ENCODE measurements at places on chromosomes 7 and 10.

DNA sequence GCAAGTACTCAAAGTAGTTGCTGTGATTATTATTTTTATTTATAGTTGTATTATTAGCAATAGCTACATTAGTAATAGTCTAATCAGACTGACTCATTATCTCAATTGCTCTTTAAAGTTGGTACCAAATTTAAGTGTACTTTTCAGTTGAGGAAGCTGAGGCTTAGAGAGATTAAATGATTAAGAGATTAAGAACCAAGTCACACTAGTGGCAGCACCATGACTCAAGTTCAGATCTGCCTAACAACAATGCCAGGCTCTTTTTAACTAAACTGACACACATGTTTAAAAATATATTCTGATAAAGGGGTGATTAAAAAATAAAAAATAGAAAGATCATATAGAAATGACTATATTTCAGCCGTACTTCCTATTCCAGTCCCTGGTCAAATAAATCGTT, 42.0 kb downstream of the FZD1 start:
- DNase-seq, result no peak

- no peak for DNase-seq
Observed at GRCh38 chr7:16268821-16269768, 152.2 kb downstream of the CRPPA start.

GRCh38 chr10:32142646-32143045, 86.4 kb upstream of the KIF5B start:
- no peak for DNase-seq

- DNase-seq, result no peak
Observed at GRCh38 chr7:77778535-77778934, 19.7 kb downstream of the TMEM60 start.

- no peak for DNase-seq
Observed at GRCh38 chr7:66950763-66951162, 29.7 kb downstream of the TMEM248 start.

DNA sequence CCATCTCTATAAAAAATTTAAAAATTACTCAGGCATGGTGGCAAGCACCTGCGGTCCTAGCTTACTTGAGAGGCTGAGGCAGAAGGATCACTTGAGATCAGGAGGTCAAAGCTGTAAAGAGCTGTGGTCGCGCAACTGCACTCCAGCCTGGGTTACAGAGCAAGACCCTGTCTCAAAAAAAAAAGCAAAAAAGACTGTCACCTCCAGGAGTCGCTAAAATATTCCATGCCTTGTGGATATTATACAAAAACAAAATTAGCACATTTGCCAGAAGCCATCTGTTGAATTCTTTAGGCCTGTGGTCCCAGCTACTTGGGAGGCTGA, 87.0 kb upstream of the SDK1 start:
- no peak for DNase-seq

- no peak for DNase-seq
Observed at GRCh38 chr7:136685501-136686173, 182.8 kb upstream of the CHRM2 start.

DNA sequence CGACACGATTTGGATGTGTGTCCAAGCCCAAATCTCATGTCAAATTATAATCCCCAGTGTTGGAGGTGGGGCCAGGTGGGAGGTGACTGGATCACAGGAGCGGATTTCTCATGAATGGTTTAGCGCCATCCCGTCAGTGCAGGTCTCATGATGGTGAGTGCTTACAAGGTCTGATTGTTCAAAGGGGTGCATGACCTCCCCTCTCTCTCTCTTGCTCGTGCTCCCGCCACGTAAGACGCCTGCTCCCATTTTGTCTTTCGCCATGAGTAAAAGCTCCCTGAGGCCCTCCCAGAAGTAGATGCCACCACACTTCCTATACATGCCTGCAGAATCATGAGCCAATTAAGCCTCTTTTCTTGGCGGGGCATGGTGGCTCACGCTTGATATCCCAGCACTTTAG, 71.5 kb upstream of the NANOS1 start:
- DNase-seq, result no peak

GRCh38 chr10:26378861-26379294, 59.3 kb upstream of the APBB1IP start:
- DNase-seq, result no peak

GRCh38 chr10:78338717-78339116, 305.1 kb downstream of the RPS24 start:
- DNase-seq, result no peak

GRCh38 chr10:71247414-71247705, 35.0 kb downstream of the UNC5B start:
- no peak for DNase-seq

DNA sequence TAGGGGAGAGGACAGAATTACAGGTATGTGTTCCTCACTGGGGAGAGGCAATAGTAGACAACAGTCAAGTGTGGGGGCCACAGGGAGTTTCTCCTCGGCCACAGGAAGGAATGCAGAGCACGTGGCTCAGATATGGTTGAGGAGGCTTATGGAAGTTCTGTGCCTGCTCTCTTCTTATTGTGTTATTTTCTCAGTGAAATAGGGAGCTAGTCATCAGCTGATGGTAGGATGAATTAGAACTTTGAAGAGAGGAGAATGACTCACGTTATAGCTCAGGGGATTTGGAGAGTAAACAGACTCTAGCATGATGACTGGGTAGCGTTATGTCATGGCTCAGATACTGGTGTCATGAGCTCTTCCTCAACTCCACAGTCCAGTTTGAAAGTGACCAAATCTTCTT, 308.3 kb upstream of the IGFBP3 start:
- no peak for DNase-seq

GRCh38 chr10:131971591-131971990, 10.1 kb downstream of the BNIP3 start:
- DNase-seq, result no peak

DNA sequence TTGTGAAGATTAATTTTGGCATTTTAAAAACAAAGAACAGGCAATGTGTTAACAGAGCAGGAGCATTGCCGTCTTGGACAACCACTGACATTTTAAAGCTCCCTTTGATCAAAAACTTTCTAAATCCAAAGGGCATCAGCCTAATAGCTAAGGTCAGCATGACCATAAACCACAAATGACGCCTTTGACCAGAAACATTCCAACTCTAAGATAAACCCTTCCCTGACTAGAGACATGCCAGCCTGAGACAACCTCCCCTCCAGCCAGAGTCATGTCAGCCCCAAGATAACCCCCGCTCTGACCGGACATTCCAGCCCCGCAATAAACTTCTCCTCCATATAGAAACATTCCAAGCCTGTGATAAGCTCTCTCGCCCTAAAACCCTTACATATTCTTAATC, 949.4 kb upstream of the POT1 start:
- no peak for DNase-seq

DNA sequence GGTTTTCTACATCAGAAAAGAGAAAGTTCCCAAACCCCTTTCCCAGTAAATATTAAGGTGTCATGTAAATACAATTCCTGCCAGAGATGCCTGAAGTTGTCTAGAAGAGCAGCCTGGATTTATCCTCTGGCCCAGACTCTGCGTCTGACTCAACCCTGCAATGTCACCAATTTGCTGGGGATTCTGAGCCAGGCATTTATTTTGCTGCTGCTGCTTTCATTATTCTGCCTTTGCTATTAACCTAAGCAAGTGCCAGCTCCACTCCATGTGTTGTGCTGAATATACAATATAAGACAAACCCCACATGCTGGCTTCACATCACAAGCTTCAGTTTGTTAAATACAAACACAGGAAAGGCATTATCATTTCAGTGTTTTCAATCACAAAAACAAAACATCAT, 59.1 kb downstream of the ELAPOR2 start:
- DNase-seq, result no peak

DNA sequence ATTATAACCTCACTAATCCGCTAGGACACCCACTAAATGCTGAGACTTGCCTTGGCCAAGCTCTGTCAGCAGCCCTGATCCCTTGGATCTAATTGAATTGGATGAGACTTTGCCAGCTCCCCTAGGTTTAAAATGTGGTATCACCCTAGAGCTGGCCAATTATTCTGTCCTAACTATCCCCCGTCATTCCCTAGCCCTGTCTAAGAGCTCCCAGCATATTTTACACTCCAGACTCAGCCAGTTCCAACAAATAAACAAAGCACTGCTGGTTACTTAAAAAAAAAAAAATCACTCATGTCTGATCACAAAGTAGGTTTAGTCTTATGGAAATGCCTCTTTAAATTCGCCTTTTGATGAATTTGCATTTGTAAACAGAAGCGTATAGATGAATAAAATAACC, 147.9 kb upstream of the EGR2 start:
- DNase-seq, result no peak

DNA sequence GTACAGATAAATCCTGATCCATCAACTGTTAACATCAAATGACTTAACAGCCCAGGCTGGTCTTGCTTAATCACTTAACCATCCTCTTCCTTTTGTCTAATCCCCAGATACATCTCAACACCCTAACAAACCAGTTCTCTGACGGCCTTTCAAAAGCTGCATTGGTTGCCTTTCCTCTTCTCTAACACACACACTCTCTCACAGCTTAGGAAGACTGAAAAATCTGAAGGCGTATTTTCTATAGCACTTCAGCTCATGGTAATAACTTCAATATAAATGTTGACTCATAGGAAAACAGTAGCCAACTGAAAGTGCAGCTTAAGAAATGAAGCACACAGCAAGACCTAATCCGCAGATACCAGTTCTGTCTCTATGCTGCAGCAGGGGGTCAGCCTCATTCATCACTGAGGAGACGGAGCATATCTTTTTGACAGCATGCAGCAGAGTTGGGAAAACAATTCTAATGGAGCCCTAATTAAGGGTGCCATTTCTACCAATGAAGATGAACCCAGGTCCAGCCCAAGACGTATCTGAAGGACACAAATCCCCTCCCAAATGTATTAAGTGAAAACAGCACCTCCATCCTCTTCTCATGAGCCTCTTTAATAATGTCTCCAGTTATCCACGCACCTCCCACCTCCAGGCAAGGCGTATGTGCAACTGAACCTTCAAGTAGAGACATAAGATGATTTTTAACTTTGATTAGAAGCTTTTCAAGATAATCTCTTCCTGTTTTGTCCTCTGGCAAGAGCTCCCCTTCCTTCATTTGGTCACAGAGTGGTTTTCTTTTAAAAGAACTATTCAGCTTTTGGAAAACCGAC, 211.7 kb upstream of the NFE2L3 start:
- DNase-seq, result no peak

DNA sequence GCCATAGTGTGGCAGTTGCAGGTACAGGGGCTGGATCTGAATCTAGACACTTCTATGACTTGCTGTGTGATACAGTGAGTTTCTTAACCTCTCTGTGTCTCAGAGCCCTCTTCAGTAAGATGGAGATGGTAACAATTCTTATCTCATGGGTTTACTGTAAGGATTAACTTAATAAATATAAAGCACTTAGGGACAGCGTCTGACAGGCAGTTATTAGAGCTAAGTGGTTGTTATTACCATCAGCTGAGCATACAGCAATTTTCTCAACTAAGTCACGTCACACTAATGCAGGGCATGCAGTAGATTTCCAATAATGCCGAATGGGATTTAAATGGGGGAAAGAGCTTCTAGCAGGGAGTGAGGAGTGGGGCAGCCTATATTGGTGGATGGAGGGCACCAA, 162.6 kb downstream of the SH2D4B start:
- no peak for DNase-seq

DNA sequence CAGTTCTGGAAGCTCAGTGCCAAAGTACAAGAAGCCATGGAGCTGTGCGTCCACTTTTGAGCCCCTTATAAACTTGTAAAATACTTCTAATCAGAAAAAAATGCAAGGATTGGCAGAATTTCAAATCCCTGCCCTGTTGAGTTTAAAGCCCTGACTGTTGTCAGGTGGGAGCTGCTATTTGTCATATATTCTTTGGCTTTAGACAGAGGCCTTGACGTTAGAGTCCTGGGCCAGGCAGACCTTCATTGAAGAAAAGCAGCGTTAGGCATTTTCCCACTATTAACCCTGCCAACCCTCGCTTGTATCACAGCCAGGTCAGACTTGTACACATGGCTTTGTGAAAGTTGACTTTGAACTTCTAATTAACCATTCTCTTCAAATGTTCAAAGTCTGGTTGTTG, 155.4 kb downstream of the TWIST1 start:
- DNase-seq, result no peak

- no peak for DNase-seq
Observed at GRCh38 chr10:8296734-8297101, 242.2 kb downstream of the GATA3 start.

- no peak for DNase-seq
Observed at GRCh38 chr7:131606346-131607290, 50.2 kb upstream of the PODXL start.

- no peak for DNase-seq
Observed at GRCh38 chr7:152333134-152333533, 102.7 kb downstream of the KMT2C start.

GRCh38 chr10:47349516-47349915, 1.4 kb downstream of the RBP3 start:
- no peak for DNase-seq

DNA sequence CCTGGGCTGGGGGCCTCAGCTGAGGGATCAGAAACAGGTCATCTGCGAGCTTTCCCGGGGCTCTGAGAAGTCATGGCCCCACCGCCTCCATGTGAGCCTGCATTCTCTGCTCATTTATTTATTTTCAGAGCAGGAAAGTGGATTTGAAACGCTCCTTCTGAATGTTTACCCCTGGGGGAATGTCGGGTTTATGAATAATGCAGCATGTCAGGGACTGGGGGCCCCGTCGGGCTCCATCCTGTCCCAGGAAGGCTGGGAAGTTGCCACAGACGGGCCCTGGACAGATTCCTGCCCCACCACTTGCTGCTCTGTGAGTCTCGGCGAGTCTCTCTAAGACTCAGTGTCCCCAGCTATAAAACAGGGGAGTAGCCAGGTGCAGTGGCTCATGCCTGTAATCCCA, 11.9 kb upstream of the GTF2IRD1 start:
- no peak for DNase-seq

- DNase-seq, result no peak
Observed at GRCh38 chr7:31853380-31853779, 166.4 kb downstream of the PPP1R17 start.
